ENCODE measurements at places on chromosomes 4 and X.

- no peak for DNase-seq
Measured at GRCh38 chr4:93983140-93983539, 154.6 kb downstream of the ATOH1 start.

DNA sequence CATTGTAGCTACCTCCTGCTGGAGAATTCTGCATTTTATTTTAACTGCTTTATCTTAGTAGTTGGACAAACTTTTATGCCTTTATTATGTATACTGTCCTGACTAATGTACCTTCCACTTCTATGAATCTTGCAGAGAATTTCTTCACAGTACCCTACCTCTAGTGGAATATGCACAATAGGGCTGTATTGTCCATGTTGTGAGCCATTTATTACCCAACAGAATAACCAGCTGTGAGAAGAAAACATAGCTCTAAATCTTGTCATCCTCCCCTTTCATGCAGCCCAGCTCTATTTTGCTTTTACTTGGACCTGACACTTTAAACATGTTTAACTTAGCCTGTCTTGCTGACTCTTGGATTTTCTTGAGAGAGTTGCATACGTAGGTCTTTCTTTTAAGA, 56.2 kb downstream of the MCUB start:
- no peak for DNase-seq

DNA sequence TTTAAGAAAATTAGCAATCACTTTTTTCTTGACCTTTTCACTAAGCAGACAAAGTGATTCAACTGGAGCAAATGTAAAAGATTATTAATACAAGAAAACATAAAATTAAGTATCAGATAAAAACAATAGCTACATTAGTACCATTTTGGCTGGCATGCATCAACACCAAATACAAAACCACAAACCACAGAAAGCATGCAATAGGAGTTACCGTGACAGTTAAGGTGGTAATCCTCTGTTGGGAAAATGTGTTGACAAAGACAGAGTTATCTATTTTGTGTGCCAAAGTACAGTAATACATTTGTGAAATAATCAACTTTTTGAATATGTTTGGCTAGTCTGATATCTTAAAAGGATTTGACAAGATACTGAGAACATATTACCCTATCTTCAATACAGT, 89.8 kb upstream of the ETNPPL start:
- DNase-seq, result no peak

- no peak for DNase-seq
Measured at GRCh38 chrX:31436424-31436823, 364.6 kb upstream of the FTHL17 start.

DNA sequence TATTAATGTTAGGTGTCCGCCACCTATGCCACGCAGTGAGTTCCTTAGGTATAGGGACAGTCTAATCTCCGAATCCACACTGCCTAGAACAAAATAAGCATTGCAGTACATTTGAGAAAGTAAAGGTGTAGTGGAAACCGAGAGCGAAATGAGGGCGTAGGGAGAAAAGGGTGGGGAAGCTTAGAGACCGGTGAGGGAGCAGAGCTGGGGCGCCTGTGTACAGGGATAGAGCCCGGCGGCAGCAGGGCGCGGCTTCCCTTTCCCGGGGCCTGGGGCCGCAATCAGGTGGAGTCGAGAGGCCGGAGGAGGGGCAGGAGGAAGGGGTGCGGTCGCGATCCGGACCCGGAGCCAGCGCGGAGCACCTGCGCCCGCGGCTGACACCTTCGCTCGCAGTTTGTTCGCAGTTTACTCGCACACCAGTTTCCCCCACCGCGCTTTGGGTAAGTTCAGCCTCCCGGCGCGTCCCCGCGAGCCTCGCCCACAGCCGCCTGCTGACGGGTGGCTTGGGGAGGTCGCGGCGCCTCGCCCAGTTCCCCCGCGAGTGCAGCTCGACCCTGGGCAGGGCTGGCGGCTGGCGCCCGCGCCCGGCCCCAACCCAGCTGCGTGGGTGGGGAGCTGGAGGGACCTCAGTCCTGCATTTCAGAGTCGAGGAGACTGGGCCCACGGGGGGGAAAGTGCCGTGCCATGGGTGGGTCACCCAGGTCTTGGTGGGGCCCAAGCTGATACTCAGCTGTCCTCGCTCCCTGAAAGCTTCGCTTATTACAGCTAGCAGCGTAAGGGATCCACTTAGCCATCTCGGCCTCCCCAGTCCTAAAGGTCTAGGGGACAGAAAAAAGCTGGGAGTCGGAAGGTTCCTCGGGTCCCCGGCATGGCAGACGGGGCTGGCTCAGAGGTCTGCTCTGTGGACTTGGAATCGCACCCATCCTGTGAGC, at the start of gene ANXA3:
ANXA3 (plus strand) TSS at position 351 of the 932 bp plus-strand sequence. CDS start 2,704 bp downstream, outside the sequence.
- peak; percentile 39 for DNase-seq

GRCh38 chrX:151039351-151039750, 56.2 kb downstream of the HMGB3 start:
- DNase-seq, result no peak

- no peak for DNase-seq
Measured at GRCh38 chrX:56113785-56114436, 118.2 kb upstream of the KLF8 start.

DNA sequence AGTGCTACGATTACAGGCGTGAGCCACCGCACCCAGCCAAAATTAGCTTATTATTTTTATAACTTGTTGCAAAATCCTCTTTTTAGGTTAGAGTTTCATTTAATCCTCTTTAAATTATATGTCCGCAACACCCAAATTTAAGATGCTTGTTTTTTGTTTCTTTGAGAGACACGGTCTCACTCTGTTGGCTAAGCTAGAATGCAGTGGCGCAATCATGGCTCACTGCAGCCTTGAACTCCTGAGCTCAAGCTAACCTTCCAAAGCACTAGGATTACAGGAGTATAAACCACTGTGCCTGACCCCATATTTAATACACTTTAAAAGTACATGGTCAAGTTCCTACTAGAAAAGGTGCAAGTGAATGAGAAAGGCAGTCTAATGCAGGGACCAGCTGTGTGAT, 2.2 kb downstream of the RBBP7 start:
- DNase-seq, result no peak

DNA sequence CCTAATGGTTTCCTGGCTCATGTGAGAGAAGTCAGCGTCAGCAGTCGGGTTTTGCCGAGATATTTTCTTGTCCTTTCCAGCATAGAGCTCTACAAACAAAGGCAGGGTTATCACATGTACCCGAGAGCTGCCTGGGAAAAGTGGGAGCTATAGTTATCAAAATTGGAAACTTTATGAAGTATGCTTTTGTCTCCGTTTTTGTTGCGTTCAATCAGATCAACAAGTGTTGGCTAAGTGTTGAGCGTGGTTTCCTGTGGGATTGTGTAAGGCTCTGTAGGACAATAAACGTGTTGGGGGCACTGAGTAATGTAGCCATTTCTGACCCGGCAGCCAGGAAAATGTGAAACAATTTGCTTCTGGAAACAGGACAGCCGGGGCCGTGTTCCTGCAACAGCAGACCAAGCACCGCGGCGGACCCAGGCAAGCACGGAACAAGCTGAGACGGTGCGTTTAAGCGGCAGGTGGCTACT, at the start of gene BMX:
BMX (plus strand) TSS at position 311 of the 470 bp plus-strand sequence. CDS start 7,547 bp downstream, outside the sequence.
- DNase-seq, result no peak

DNA sequence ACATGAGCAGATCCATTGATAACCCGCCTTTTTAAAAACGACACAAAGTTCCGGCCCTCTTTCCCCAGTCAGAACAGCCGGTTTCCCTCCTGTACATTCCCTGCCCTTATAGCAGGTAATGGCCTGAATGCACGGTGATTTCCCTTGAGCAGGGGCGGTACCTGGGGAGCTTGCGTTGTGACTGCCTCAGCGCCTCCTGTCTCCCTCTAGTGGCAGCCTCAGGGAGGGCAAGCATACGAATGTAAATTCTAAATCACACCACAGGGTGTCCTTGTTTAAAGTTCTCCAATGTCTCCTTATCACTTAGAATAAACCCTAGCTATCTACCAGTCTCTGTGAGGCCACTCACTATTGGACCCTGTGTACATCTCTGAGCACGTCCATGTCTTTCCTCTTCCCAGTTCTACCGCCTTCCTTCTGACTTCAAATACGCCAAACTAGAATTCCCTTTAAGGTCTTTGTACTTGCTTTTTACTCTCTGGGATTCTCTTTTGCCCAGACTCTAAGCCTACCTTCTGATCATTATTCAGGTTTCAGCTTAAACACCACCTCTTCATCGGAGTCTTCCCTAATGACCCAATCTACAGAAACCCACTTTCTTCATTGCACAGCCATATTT, 18.4 kb upstream of the LDB2 start:
- DNase-seq, result peak; percentile 86

GRCh38 chr4:185597532-185598188, 62.4 kb upstream of the PDLIM3 start:
- DNase-seq, result peak; percentile 81

GRCh38 chrX:2264179-2265030, 236.4 kb downstream of the DHRSX start:
- no peak for DNase-seq

GRCh38 chrX:129632443-129632842, 22.3 kb downstream of the APLN start:
- DNase-seq, result no peak

DNA sequence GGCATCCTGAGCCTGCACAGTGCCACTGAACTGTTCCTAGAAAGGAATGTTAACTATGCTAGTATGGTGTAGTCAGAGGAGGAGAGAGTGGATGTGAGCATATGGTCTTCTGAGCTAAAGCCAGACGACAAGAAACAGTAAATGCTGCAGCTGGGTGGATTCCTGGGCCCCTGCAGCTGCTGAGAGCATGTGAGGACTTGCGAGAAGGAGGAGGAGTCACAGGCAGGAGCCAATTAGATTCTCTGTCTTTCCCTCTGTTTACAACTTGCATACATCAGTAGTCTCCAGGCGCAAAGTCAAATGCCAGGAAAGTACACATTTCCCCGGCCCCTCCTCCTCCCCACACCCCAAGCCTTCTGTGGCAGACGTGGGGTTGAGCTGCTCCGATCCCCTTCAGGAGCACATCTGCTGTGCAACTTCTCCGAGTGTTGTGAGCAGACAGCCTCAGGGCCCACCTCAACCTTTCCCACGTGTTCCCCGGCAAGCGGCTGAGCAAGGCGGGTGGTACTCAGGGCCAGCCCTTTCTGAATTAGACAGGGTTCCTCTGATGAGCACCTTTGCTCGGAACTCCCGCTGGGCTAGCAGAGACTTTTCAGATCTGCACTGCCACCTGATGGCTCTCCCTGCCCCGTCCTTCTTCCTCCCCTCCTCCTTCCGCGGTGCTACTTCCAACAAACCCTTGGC, 108.7 kb upstream of the ATP6AP2 start:
- peak; percentile 27 for DNase-seq

GRCh38 chr4:56055027-56055977, 106.6 kb downstream of the CEP135 start:
- no peak for DNase-seq

- no peak for DNase-seq
Measured at GRCh38 chr4:165839615-165840333, 33.3 kb upstream of the TLL1 start.

- DNase-seq, result no peak
Measured at GRCh38 chr4:40261231-40262076, 64.6 kb downstream of the RHOH start.

Data from stimulated activated CD8-positive, alpha-beta memory T cell treated with anti-CD3 and anti-CD28 coated beads, Interleukin-4, amount 100 ng/mL, for 48 hours (primary cell).